ENCODE measurements at places on chromosomes 3 and 15. TPM values are rescaled to one million over a fixed set of nuclear protein-coding genes. Genes with fewer than 3 reads are reported as not detected.

Gene PIF1
- total RNA-seq = 1.9 TPM

Gene GOLGA6L26
- total RNA-seq = not detected

Gene PDIA5
- total RNA-seq = 17.9 TPM

Gene ATP13A5
- 3.7 TPM for total RNA-seq

Gene FETUB
- 0.49 TPM for total RNA-seq

Gene GOLGA8O
- 0.39 TPM for total RNA-seq

Gene KLHL25
- total RNA-seq = 8.2 TPM

Gene IQCH
- 0.89 TPM for total RNA-seq

Gene INSYN1
- total RNA-seq = 7.7 TPM

Gene PDIA3
- total RNA-seq = 88.7 TPM

Gene DPPA2
- not detected for total RNA-seq

Gene RAD54L2
- 18.7 TPM for total RNA-seq

Gene RBM6
- 110 TPM for total RNA-seq

Gene RTP4
- 0.79 TPM for total RNA-seq

Gene AADACL2
- 21.6 TPM for total RNA-seq

Gene KIF9
- 2.1 TPM for total RNA-seq

Gene NR1I2
- total RNA-seq = 0.10 TPM

Gene SCAANT1
- total RNA-seq = not detected

Gene SI
- not detected for total RNA-seq

Gene SLC22A14
- 0.30 TPM for total RNA-seq

Gene RPSA
- total RNA-seq = 895 TPM

Gene C3orf22
- not detected for total RNA-seq

Gene COLQ
- 3.7 TPM for total RNA-seq

Gene HOMER2
- total RNA-seq = 16.8 TPM

Gene ZBED2
- 1.4 TPM for total RNA-seq

Gene CPN2
- total RNA-seq = 0.10 TPM

Gene PLAAT1
- total RNA-seq = 2.4 TPM

Gene GPR176
- 10.3 TPM for total RNA-seq

Gene EPHA6
- 2.2 TPM for total RNA-seq

Gene CLDN1
- total RNA-seq = 115 TPM

Gene CCR8
- not detected for total RNA-seq

Gene AP3B2
- 0.89 TPM for total RNA-seq

Gene UQCRC1
- total RNA-seq = 132 TPM

Gene SOX14
- not detected for total RNA-seq

Gene PCYT1A
- total RNA-seq = 42.2 TPM

Gene TPRG1
- total RNA-seq = 9.6 TPM

Gene SLC2A2
- total RNA-seq = not detected

Gene ANKUB1
- total RNA-seq = not detected

Gene CSPG4
- 42.2 TPM for total RNA-seq

Gene PLA2G4B
- 16.5 TPM for total RNA-seq

Gene ESYT3
- 7.9 TPM for total RNA-seq

Gene CHDH
- total RNA-seq = 0.99 TPM

Gene LYZL4
- not detected for total RNA-seq

Gene OR4F15
- total RNA-seq = not detected

Data from skin of body (tissue), 3 donors.